Cardiac muscle cell (in vitro differentiated cells and primary cell): ENCODE measurements at places on chromosomes 5 and 9. TPM values are rescaled to one million over a fixed set of nuclear protein-coding genes. Genes with fewer than 3 reads are reported as not detected.

Gene CRHBP
- total RNA-seq: 13.0 and 24.6 TPM in 2 replicates

Gene C5orf52
- total RNA-seq: not detected in 2 replicates

Gene SERINC5
- 21.2 and 33.6 TPM in 2 replicates for total RNA-seq

Gene PPP3R2
- total RNA-seq: not detected in 2 replicates

Gene CTNND2
- total RNA-seq: 6.3 and 11.0 TPM in 2 replicates

Gene POLR3G
- total RNA-seq: 0.53 and 0.95 TPM in 2 replicates

Gene ACTBL2
- total RNA-seq: not detected in 2 replicates

Gene UBE2R2
- 28.6 and 35.5 TPM in 2 replicates for total RNA-seq

Gene NTRK2
- 1.3 and 2.5 TPM in 2 replicates for total RNA-seq

Gene SLCO6A1
- total RNA-seq: not detected in 2 replicates

Gene BSPRY
- total RNA-seq: 0.32 and 1.2 TPM in 2 replicates

Gene UIMC1
- 20.4 and 30.8 TPM in 2 replicates for total RNA-seq

Gene LCN2
- total RNA-seq: not detected in 2 replicates

Gene TMEM215
- not detected in 2 replicates for total RNA-seq

Gene NR6A1
- 12.8 and 19.8 TPM in 2 replicates for total RNA-seq

Gene RACK1
- 2,235 and 2,267 TPM in 2 replicates for total RNA-seq

Gene HAVCR1
- total RNA-seq: not detected in 2 replicates

Gene FKBP15
- 17.6 and 20.6 TPM in 2 replicates for total RNA-seq

Gene ENTPD2
- not detected in 2 replicates for total RNA-seq

Gene SNCAIP
- total RNA-seq: 14.1 and 14.5 TPM in 2 replicates

Gene PCAT7
- total RNA-seq: 11.5 and 24.4 TPM in 2 replicates

Gene QRFP
- total RNA-seq: not detected in 2 replicates

Gene LRRC70
- total RNA-seq: 0.14 and 0.54 TPM in 2 replicates

Gene ATP10B
- total RNA-seq: 0.03 TPM in 1 of 2 replicates, not detected in the other

Gene SH3GL2
- 0.06 and 0.42 TPM in 2 replicates for total RNA-seq

Gene SHOC1
- total RNA-seq: not detected in 2 replicates

Gene SPAAR
- 0.07 and 0.09 TPM in 2 replicates for total RNA-seq

Gene SLC6A19
- total RNA-seq: 0.09 and 0.49 TPM in 2 replicates

Gene ENC1
- 5.7 and 6.5 TPM in 2 replicates for total RNA-seq

Gene FBN2
- 1,580 and 2,094 TPM in 2 replicates for total RNA-seq

Gene PCDHGC5
- total RNA-seq: 0.74 and 2.2 TPM in 2 replicates

Gene KCNV2
- not detected in 2 replicates for total RNA-seq

Gene SYK
- not detected in 2 replicates for total RNA-seq

Gene MLLT3
- 44.6 and 58.3 TPM in 2 replicates for total RNA-seq

Gene HDHD3
- 44.6 and 45.5 TPM in 2 replicates for total RNA-seq

Gene PCDHA12
- total RNA-seq: 9.5 and 10.5 TPM in 2 replicates

Gene NEUROG1
- not detected in 2 replicates for total RNA-seq

Gene ADAMTSL1
- 26.5 and 63.0 TPM in 2 replicates for total RNA-seq

Gene SELENOP
- total RNA-seq: 72.7 and 83.0 TPM in 2 replicates

Gene ADAMTS16
- total RNA-seq: not detected in 2 replicates

Gene CDKN2A
- 0.25 and 0.27 TPM in 2 replicates for total RNA-seq

Gene PCDHGB1
- 1.8 and 3.7 TPM in 2 replicates for total RNA-seq

Gene FBP1
- 0.46 and 2.9 TPM in 2 replicates for total RNA-seq

Gene CATSPER3
- total RNA-seq: 0.07 TPM in 1 of 2 replicates, not detected in the other

Gene TLE1
- total RNA-seq: 3.2 and 3.4 TPM in 2 replicates

Gene ANKRA2
- 22.0 and 39.5 TPM in 2 replicates for total RNA-seq

Gene C9
- total RNA-seq: not detected in 2 replicates

Gene GLDC
- 0.98 and 3.3 TPM in 2 replicates for total RNA-seq

Gene GGTA1
- not detected in 2 replicates for total RNA-seq
